Stimulated activated CD8-positive, alpha-beta memory T cell treated with anti-CD3 and anti-CD28 coated beads, Interleukin-15, amount 100 ng/mL, for 48 hours (primary cell): ENCODE measurements at places on chromosomes 7 and 10.

GRCh38 chr7:81484261-81484660 is 285.6 kb downstream of the HGF start:
- DNase-seq: no peak

DNA sequence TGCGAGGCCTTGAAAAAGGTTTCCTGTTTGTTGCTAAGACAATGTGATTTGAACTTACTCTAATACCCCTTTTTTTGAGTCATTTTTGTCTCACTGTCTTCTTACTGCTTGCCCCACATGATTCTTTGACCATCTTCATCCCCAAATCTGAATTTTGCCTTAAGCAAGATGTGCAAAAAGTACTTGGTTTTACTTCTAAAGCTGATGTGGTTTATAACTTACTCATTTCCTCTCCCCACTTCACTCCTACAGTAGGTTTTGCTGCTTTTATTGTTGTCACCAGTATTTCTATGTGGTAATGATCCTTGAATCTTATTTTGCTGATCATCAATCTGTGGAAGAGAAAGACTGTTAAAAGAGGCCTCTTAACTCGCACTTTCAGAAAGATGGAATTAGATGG is 396.4 kb downstream of the SDK1 start:
- DNase-seq: no peak

- no peak for DNase-seq
These were observed 131.3 kb upstream of the NOBOX start for GRCh38 chr7:144534655-144535395.

DNA sequence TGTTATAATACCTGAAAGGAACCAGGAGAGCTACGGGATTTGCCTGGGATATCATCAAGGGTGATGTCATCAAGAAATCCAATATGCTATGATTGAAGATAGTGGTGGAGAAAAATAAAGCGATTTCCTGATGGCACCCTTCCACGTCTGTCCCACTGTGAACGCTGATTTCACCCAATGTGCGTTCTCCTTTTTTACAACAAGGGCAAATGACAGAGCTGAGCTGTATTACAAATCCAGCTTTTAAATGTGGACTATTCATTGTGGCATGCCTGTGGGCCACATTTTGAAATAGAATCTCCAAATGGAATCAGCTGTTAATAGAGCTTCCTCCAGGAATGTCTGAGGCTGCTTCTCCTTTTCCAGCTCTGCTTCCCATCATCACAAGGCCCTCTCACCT is 23.3 kb downstream of the SLC13A4 start:
- no peak for DNase-seq
